Fibroblast of skin of scalp (primary cell): ENCODE measurements at places on chromosomes 16 and 17.

DNA sequence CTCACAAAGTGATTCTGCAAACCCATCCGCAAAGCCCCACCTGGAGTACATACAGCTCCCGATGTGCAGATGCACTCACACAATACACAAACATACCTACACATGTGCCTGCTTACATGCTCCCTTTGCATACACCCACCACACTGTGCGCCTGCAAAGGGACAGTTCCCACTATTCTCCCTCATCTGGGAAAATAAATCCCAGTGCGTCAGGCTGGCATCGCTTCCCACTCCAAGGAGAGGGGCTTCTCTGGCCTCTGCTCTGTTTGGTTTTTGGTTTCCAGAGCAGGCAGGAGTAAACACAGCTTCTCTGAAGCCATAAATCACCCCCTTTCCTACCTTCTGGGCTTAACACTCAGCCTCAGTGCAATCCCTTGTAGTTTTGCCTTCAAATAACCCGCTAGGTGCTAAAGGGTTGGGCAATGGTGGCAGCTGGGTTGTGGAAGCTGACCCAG lies 14.7 kb downstream of the HOXB4 start:
- no peak for DNase-seq

DNA sequence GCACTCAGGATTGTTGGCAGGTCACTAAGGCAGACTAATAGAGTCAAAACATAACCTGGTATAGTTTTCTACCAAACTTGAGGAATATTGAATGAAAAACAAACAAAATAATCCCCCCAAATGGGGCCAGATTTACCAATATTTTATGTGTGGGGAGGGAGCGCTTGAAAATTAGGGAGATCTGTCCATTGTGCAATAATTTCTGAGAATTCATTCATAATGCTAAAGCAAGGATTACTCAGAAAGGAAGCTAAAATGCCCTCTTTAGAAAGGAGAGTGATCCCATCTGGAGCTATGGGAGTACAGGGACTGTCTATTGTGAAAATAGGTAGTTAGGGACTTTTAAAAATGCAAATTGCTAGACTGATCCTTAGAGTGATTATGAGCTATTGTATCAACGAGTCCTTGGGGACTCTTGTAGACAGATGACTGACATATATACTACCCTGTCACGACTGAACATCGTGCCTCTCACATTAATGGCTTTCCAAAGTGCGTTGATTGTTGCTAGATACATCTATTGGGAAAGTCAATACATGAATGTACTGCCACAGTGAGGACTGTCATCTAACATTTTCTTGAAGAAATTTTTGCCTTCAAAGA lies 193.6 kb downstream of the AATF start:
- no peak for DNase-seq

- DNase-seq: peak; percentile 51
Measured at GRCh38 chr16:87463722-87464690, 28.8 kb downstream of the ZCCHC14 start.

- DNase-seq: no peak
Measured at GRCh38 chr17:77203846-77204245, 63.1 kb downstream of the SEC14L1 start.

DNA sequence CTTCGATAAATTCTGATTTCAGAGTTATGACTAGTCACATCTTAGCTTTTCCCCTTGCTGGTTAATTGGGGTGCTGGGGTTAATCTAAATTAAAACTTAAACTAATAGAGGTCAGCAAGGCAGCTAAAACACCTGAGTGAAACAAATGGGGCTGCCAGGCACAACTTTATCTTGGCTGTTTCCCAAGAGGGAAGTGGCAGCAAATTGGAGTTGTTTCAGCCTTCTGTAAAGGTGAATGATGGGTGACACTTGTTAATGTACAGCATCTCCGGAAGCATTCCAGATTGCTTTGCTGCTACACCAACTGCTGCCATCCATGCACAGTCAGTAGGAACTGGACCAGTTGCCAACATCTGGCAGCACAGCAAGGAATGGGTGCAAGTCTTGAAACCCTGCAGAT lies 43.9 kb downstream of the AATF start:
- DNase-seq: no peak

DNA sequence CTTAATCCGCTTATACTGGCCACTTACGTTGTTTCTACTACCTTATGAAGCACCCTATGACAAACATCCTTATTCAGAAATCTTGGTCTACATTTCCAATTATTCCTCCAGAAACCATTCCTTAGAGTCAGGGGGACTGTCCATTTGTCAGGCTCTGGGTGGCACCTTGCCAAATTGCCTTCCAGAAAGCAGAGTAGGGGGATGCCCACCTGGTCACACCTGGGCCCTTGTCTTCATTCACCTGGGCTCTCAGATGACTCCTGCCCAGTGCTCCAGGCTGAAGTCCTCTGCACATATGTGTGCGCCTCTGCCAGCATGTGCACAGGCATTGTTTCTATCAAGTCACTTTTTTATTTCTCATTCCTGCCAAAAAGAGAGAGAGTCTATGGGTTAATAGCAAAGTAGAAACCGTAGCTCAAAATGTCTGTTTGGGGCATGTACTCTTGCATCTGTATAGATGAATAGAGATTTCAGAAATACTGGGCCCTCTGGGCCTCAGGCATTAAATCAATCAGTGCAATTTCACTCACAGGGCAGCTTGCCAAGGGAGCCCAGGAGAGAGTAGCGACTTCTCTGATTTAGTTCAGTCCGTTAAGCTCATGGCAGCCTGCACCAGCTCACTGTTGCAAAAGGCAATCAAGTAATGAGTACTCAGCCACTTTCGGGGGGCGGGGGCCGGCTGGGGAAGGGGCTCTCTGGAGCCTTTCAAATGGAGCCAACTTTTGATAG lies 104.7 kb downstream of the SOCS1 start:
- no peak for DNase-seq
